Activated T-cell treated with anti-CD3 and anti-CD28 coated beads, Interleukin-2, amount 50 U/mL, for 48 hours (primary cell): ENCODE measurements at places on chromosomes 13 and 19.

- peak; percentile 53 for DNase-seq
These were observed 40.2 kb downstream of the CCNE1 start for GRCh38 chr19:29851769-29852521.

DNA sequence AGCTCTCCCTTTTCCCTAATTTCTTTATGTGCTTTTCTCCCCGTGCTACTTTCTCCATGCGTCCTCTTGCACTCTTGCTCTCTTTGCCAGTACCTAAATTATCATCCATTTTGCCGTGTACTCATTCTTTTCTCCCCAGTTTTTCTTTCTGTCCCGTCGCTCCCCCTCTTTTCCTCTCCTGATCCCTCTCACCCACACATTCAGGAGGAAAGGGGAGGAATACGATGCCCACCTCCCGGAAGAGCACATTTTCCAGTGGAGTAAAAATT lies 821 bp downstream of the ZNF616 start:
- peak; percentile 55 for DNase-seq

DNA sequence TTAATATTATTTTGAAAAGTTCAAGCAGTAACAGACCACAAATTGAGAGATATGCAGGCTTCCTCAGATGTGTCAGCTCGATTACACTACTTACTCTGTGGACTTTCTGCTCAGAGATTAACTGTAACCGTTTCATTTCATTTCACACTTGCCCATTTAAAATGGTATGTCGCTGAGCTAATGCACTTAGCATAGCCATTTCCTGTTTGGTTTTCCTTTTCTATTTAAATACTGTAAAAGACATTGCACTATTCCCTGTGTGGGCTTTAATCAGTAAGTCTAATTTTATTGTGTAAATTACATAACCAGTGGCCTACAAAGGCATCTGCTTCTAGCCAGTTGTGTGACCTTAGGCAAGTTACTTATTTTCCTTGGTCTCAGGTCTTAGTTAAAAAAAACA lies 237.6 kb downstream of the LACC1 start:
- no peak for DNase-seq

GRCh38 chr19:31439270-31439573 lies 90.0 kb upstream of the TSHZ3 start:
- no peak for DNase-seq
